ENCODE measurements at places on chromosomes 7 and 10.
A peak's percentile ranks its signal among the peaks of the same experiment; 100 is the strongest.

DNA sequence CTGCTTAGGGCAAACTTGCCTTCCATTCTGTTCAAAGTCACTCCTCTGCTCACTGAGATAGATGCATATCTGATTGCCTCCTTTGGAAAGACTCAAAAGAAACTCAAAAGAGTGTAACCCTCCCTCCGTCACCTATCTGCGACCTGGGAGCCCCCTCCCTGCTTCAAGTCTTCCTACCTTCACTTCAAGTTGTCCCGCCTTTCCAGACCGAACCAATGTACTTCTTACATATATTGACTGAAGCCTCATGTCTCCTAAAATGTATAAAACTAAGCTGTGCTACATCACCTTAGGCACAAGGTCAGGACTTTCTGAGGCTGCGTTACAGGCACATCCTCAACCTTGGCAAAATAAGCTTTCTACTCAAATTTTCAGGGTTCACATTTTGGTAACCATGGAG, 77.4 kb upstream of the C1GALT1 start:
- no peak overlapping the region for H3K4me3 ChIP-seq
- H3K27me3 ChIP-seq: no peaks in the 10 kb centered on the region
- H3K4me1 ChIP-seq: peaks cover 39% of the 10 kb centered on the region
- no peak for DNase-seq
- H3K27ac ChIP-seq: no peak overlapping the region

GRCh38 chr10:122236690-122237306, 34.3 kb upstream of the BTBD16 start:
- H3K36me3 ChIP-seq: peaks cover 21% of the 10 kb centered on the region
- DNase-seq: no peak
- H3K4me3 ChIP-seq: peak overlapping the region; percentile 8
- peaks cover 19% of the 10 kb centered on the region for H3K4me1 ChIP-seq
- H3K27ac ChIP-seq: peak overlapping the region; percentile 14

DNA sequence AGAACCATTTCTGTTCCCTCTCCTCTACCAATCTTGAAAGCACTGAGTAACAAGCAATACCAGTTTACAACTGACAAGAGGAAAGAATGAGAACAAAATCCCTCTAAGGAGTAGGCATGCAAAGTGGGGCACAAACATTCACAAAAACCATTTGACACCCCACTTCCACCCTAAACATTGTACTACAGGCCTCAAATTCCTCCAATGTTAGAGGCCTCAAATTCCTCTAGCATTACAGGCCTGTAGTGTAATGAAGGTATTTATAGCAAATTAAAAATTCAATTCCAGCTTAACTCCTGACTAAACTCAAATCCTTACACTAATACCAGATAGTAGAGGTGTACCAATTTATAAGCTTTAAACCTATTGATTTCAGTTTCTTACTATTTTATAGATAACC, 85.4 kb downstream of the SIRT1 start:
- no peaks in the 10 kb centered on the region for H3K27me3 ChIP-seq
- H3K4me1 ChIP-seq: no peaks in the 10 kb centered on the region
- no peak overlapping the region for H3K27ac ChIP-seq
- no peak for DNase-seq

- no peak overlapping the region for H3K27ac ChIP-seq
- no peaks in the 10 kb centered on the region for H3K4me1 ChIP-seq
- H3K27me3 ChIP-seq: no peaks in the 10 kb centered on the region
Measured at GRCh38 chr10:32501906-32502305, 56.0 kb downstream of the CCDC7 start.

DNA sequence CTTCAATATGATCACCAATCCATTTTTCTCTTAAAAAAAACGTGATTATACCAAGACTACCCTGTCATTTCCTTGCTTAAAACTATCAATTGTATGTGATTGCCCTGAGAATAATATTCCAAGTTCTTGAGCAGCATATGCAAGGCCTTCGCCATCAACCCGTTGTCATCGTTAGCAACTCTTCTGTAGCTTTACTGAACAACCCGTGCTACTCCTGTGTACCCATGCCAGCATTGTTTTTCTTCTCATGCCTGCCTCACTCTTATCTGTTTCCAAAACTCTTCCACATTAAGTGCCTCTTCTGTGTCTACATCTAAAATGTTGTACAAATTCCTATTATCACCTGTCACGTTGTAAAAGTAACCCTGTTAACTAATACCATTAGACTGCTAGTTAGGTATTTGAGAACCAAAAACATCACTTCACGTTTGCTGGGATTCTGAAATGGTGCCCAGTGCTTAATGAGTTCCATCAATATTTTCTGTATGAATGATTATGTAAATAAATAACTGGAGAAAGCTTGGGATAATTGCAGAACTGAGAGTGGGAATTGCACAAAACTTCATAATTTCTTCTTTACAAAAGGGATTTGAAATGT, 10.5 kb downstream of the CAV2 start:
- no peak overlapping the region for H3K27ac ChIP-seq
- H3K36me3 ChIP-seq: peaks cover 9% of the 10 kb centered on the region
- peaks cover 13% of the 10 kb centered on the region for H3K4me1 ChIP-seq
- peaks cover 5% of the 10 kb centered on the region for H3K27me3 ChIP-seq
- H3K4me3 ChIP-seq: no peak overlapping the region

GRCh38 chr10:5187867-5188266, 2.9 kb upstream of the AKR1C8 start:
- H3K36me3 ChIP-seq: peaks cover 3% of the 10 kb centered on the region
- H3K27ac ChIP-seq: no peak overlapping the region
- DNase-seq: no peak
- H3K4me3 ChIP-seq: no peak overlapping the region

- no peaks in the 10 kb centered on the region for H3K36me3 ChIP-seq
- no peak overlapping the region for H3K4me3 ChIP-seq
- no peaks in the 10 kb centered on the region for H3K27me3 ChIP-seq
- H3K27ac ChIP-seq: no peak overlapping the region
Measured at GRCh38 chr7:32658034-32658433, 162.7 kb downstream of the AVL9 start.

GRCh38 chr10:48983648-48984351, 44.2 kb upstream of the LRRC18 start:
- DNase-seq: no peak
- H3K4me3 ChIP-seq: no peak overlapping the region
- no peaks in the 10 kb centered on the region for H3K36me3 ChIP-seq

GRCh38 chr7:132837529-132837928, 244.4 kb downstream of the CHCHD3 start:
- no peaks in the 10 kb centered on the region for H3K27me3 ChIP-seq
- H3K27ac ChIP-seq: no peak overlapping the region
- peaks cover 13% of the 10 kb centered on the region for H3K36me3 ChIP-seq

- no peak overlapping the region for H3K4me3 ChIP-seq
- H3K27me3 ChIP-seq: no peaks in the 10 kb centered on the region
- H3K36me3 ChIP-seq: peaks cover 12% of the 10 kb centered on the region
Measured at GRCh38 chr7:133512560-133512959, 259.7 kb downstream of the EXOC4 start.

GRCh38 chr10:102230264-102230860, 4.3 kb downstream of the ELOVL3 start:
- H3K4me1 ChIP-seq: peaks cover 2% of the 10 kb centered on the region
- peaks cover 84% of the 10 kb centered on the region for H3K27me3 ChIP-seq
- DNase-seq: no peak
- no peaks in the 10 kb centered on the region for H3K36me3 ChIP-seq
- H3K4me3 ChIP-seq: peak overlapping the region; percentile 50

GRCh38 chr10:78199759-78200158, 166.1 kb downstream of the RPS24 start:
- peaks cover 22% of the 10 kb centered on the region for H3K27me3 ChIP-seq
- H3K4me3 ChIP-seq: no peak overlapping the region
- no peak overlapping the region for H3K27ac ChIP-seq
- no peaks in the 10 kb centered on the region for H3K36me3 ChIP-seq

GRCh38 chr7:45606931-45607330, 32.8 kb downstream of the ADCY1 start:
- no peak overlapping the region for H3K4me3 ChIP-seq
- no peak overlapping the region for H3K27ac ChIP-seq
- no peaks in the 10 kb centered on the region for H3K4me1 ChIP-seq

DNA sequence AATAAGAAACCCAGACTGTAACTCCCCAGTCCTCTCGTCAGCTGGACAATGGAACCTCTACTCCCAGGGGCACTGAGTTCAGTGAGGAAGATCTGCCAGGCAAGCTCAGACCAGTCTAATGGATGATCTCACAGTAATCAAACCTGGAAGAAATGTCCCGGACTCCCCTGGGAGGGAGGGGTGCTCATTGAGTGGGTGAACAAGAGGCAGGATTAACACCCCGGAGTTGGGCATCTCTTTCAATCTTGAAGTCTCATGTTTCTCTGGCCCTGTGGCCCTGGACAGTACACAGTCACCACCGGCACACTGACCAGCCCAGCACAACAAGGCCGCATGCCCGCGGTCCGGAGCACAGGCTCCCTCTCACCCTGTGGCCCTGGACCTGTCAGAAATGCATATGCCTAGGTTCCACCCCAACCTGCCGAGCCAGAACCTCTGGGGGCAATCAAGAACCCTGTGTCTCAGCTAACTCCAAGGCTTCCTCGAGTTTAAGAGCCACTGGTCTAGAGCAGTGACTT, 27.8 kb downstream of the CXCL12 start:
- H3K36me3 ChIP-seq: no peaks in the 10 kb centered on the region
- no peak overlapping the region for H3K4me3 ChIP-seq
- no peak overlapping the region for H3K27ac ChIP-seq
- H3K4me1 ChIP-seq: peaks cover 1% of the 10 kb centered on the region
- H3K27me3 ChIP-seq: peaks cover 23% of the 10 kb centered on the region

DNA sequence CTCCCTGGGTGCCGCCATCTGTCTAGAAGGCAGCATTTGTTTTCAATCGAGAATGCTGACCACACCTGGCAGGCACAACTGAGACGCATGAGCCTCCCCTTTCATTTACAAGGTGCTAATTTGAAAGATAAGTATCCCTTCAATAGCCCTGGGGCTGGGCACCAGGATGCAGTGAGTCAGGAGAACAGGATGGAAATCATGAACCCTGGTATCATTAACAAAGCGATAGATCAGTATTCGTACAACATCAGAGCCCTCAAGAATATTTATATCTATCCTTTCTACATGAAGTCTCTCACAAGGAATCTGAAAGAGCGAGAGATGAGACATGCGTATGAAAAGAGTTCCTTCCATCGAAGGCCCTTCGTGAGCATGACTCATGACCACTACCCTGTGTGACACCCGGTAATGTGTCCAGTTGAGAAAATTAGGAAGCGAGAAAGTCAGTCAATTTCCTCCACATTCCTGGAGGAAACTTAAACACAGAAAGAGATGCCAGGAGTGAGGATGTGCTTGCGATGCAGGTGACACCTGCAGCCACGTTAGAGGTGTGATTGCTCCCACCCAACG, 123.1 kb upstream of the PITRM1 start:
- H3K4me1 ChIP-seq: peaks cover 27% of the 10 kb centered on the region
- no peak overlapping the region for H3K4me3 ChIP-seq
- DNase-seq: no peak
- no peaks in the 10 kb centered on the region for H3K36me3 ChIP-seq
- peak overlapping the region; percentile 2 for H3K27ac ChIP-seq
- H3K27me3 ChIP-seq: peaks cover 39% of the 10 kb centered on the region

- no peak overlapping the region for H3K4me3 ChIP-seq
- DNase-seq: no peak
Measured at GRCh38 chr10:123633106-123633505, 33.0 kb upstream of the GPR26 start.

DNA sequence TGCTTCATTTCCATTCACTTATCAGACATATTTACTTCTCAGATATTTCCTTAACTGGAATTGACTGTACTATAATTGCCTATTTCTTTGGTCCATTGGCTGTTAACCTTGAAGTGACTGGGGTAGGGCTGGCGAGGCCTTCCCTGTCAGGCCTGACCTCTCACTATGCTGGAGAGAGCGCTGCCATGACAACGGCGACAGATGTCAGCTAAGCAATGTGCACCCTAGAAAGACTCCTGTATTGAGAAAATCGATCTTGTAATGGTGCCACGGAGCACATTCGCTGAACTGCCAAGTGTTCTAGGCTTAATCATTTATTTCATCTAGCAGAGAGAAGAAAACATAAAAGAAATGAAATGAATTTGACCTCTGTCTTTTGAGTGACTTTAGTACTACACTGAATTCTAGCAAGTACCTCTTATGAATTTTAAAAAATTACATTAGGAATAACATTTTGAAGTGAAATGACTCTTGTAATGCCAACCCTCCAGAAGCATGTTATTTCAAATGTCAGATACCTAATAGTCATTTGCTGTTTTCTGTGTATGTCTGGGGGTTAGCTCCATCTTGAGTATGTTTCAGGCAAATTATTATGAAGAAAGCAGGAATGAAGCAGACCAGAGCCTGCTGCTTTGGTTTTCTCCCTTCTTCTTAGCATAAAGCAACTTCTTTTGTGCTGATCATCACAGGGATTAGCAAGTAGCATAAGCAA, 148.0 kb downstream of the SNX10 start:
- H3K4me3 ChIP-seq: no peak overlapping the region
- H3K4me1 ChIP-seq: peaks cover 48% of the 10 kb centered on the region
- no peaks in the 10 kb centered on the region for H3K27me3 ChIP-seq
- H3K27ac ChIP-seq: peak overlapping the region; percentile 33

DNA sequence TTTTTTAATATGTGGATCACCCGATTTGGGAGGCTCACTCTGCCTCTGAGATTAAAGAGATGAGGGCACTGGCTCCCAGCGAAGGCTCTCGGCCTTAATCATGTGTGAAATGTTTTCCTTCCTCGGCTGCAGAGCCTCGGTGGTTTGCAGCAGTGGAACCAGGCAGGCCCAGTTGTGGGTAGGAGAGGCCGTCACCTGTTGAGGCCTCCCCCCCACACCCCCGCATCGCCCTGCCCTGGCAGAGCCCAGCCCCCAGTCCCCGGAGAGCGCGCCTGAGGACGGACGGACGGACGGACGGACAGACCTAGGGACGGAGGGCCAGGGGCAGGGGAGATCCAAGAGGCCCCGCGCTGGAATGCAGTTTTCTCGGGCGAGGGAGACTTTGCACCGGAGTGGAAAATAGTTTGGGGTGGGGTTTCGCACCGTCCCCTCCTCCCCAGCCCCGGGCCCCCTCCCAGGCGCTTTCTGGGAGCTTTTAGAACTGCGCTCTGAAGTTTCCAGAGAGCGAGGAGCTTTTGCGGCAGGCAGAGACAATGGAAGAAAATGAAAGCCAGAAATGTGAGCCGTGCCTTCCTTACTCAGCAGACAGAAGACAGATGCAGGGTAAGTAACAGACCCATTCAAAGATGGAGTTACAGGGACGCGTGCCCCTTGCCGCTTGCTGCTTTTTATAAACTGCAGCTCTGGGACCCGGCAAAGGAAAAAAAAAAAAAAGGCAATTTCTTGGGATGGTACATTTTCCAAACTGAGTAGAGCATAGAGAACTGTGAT, at the start of gene KIAA1217:
TSS of gene KIAA1217 (plus strand) at position 478 of the 771 bp plus-strand sequence. CDS start at position 534, 56 bp downstream.
- H3K36me3 ChIP-seq: peaks cover 3% of the 10 kb centered on the region
- no peaks in the 10 kb centered on the region for H3K27me3 ChIP-seq
- H3K4me1 ChIP-seq: peaks cover 65% of the 10 kb centered on the region
- peak within 1 kb of the TSS; percentile 90 for H3K4me3 ChIP-seq

- peaks cover 6% of the 10 kb centered on the region for H3K4me1 ChIP-seq
- H3K27ac ChIP-seq: no peak overlapping the region
- no peak overlapping the region for H3K4me3 ChIP-seq
- peaks cover 6% of the 10 kb centered on the region for H3K36me3 ChIP-seq
- DNase-seq: no peak
Measured at GRCh38 chr7:716222-716621, 10.3 kb upstream of the DNAAF5 start.

DNA sequence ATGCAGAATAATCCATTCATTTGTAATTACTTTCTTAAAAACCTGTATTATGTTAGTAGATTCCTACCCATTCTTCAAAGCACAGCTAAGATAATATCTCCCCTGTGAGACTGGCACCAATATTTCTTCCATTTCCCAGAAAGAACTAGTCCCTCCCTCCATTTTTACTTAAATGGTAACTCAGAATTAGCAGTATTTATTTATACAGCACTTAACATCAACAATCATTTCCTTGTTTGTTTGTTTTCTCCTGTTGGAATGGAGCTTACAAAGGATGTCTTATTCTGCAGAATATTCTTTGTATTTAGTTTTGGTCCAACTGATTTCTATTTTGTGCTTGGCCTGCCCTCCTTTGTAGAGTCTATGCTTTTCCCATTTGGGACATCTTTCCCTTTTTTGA, 32.1 kb upstream of the PTPN12 start:
- H3K4me3 ChIP-seq: no peak overlapping the region
- H3K4me1 ChIP-seq: no peaks in the 10 kb centered on the region
- no peak overlapping the region for H3K27ac ChIP-seq
- no peaks in the 10 kb centered on the region for H3K36me3 ChIP-seq
